ENCODE measurements at places on chromosomes 11 and 22. TPM values are rescaled to one million over a fixed set of nuclear protein-coding genes. Genes with fewer than 3 reads are reported as not detected.

The TSGA10IP gene
- not detected for total RNA-seq

The SORL1 gene
- 5.9 TPM for total RNA-seq

The MPEG1 gene
- total RNA-seq, result not detected

The ARFIP2 gene
- total RNA-seq, result 76.3 TPM

The DEFB131B gene
- not detected for total RNA-seq

The OR5B21 gene
- not detected for total RNA-seq

The OR10D3 gene
- total RNA-seq, result not detected

The FAM111B gene
- total RNA-seq, result 1.6 TPM

The SYT8 gene
- total RNA-seq, result 141 TPM

The SOX6 gene
- total RNA-seq, result 5.2 TPM

The BBOX1 gene
- 0.33 TPM for total RNA-seq

The ZNF280B gene
- not detected for total RNA-seq

The RNF215 gene
- 19.6 TPM for total RNA-seq

The KCNK7 gene
- not detected for total RNA-seq

The MRGPRX4 gene
- total RNA-seq, result not detected

The ATM gene
- total RNA-seq, result 70.6 TPM

The NLRP14 gene
- not detected for total RNA-seq

The GGTLC3 gene
- not detected for total RNA-seq

The CREB3L1 gene
- not detected for total RNA-seq

The CASP1 gene
- total RNA-seq, result 34.4 TPM

The CCDC134 gene
- total RNA-seq, result 4.3 TPM

The MYOD1 gene
- total RNA-seq, result not detected

The SLC22A25 gene
- not detected for total RNA-seq

The ZNF70 gene
- total RNA-seq, result 4.5 TPM

The OR52H1 gene
- not detected for total RNA-seq

The OR4D5 gene
- total RNA-seq, result not detected

The LRRC75B gene
- 3.2 TPM for total RNA-seq

The CENATAC gene
- 48.0 TPM for total RNA-seq

The SIRT3 gene
- 20.5 TPM for total RNA-seq

The OLFML1 gene
- total RNA-seq, result not detected

The SLC22A9 gene
- not detected for total RNA-seq

The OR52I2 gene
- total RNA-seq, result not detected

The SLC6A5 gene
- not detected for total RNA-seq

Data from MCF 10A (cell line).